Mesothelial cell of epicardium (in vitro differentiated cells): ENCODE measurements at places on chromosomes 1 and 21. TPM values are rescaled to one million over a fixed set of nuclear protein-coding genes. Genes with fewer than 3 reads are reported as not detected.

Gene AKR7A3
- 2.5 to 3.1 TPM (median 2.8 TPM) in 3 replicates for total RNA-seq

Gene RGS16
- 0.55 to 0.99 TPM (median 0.74 TPM) in 3 replicates for total RNA-seq

Gene MSH4
- total RNA-seq = 0.27 to 0.29 TPM (median 0.27 TPM) in 3 replicates

Gene CACYBP
- 58.8 to 70.0 TPM (median 63.7 TPM) in 3 replicates for total RNA-seq

Gene KRTAP13-2
- not detected in 3 replicates for total RNA-seq

Gene RGS8
- not detected in 3 replicates for total RNA-seq

Gene DYNLT5
- 0.36 to 0.71 TPM (median 0.67 TPM) in 3 replicates for total RNA-seq

Gene MNDA
- not detected in 3 replicates for total RNA-seq

Gene OR2L13
- total RNA-seq = not detected in 3 replicates

Gene ATP6V1G3
- total RNA-seq = not detected in 3 replicates

Gene HMCN1
- 45.5 to 48.8 TPM (median 46.4 TPM) in 3 replicates for total RNA-seq

Gene IFI44
- 77.1 to 94.3 TPM (median 81.4 TPM) in 3 replicates for total RNA-seq

Gene KHDRBS1
- total RNA-seq = 244 to 246 TPM (median 245 TPM) in 3 replicates

Gene HTR6
- total RNA-seq = 0.11 to 0.24 TPM (median 0.11 TPM) in 3 replicates

Gene CELA3B
- not detected in 3 replicates for total RNA-seq

Gene ASCL5
- not detected in 3 replicates for total RNA-seq

Gene TMEM200B
- total RNA-seq = 28.3 to 31.0 TPM (median 29.1 TPM) in 3 replicates

Gene RGS13
- 1.1 to 1.8 TPM (median 1.2 TPM) in 3 replicates for total RNA-seq

Gene LGR6
- total RNA-seq = 3.1 to 4.7 TPM (median 3.1 TPM) in 3 replicates
